ENCODE measurements at places on chromosomes 16 and 17.

DNA sequence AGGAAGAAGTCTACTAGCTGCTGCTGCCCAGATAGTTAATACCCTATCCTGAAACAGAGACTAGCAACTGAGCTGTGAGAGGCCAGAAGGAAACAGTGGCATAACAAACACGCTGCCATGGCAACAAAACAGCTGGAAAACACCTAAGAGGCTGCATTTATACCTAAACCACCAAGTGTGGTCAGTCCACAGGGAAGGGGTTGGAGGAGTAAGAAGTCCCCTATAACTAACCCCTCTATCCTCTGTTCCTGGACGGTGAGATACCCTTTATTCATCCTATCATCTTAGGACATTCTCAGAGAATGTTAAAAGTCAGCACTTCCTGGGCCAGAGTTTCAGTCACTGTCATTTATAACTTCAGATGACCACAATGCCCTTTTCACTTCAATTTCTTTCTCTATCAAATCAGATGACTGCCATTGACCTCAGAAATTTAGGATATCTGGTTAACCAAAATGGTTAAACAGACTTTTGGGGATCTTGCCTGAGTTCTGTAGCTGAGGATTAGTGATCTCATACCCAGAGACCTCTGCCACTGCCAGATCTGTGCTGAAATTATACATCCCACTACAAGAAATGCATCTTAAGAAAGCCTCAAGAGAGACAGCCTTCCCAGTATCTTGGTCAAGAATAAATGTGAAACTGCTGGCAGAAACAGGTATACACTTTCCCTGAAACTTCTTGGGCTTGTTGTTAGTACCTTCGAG, 36.2 kb downstream of the STH start:
- DNase-seq: no peak

GRCh38 chr16:65313936-65314626, 192.2 kb upstream of the CDH11 start:
- DNase-seq: no peak

DNA sequence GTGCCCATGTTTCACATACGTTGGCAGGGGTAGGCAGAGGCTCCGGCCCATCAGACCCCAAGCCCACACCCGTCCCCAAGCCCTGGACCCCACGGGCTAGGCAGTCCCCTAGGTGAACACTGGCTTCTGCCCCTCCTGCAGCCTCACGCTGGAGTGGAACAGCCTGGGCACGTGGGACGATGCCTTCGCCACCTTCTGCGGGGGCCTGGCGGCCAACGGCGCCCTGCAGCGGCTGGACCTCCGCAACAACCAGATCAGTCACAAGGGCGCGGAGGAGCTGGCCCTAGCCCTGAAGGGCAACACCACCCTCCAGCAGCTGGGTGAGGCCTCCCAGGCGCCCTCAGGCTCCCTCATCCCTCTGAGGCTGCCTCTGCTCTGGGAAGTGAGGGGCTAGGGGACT, 1.8 kb downstream of the LRRC45 start:
- DNase-seq: no peak

GRCh38 chr16:51402785-51403184, 251.7 kb upstream of the SALL1 start:
- no peak for DNase-seq

- no peak for DNase-seq
Observed at GRCh38 chr17:48835971-48836370, 5.1 kb downstream of the CALCOCO2 start.

DNA sequence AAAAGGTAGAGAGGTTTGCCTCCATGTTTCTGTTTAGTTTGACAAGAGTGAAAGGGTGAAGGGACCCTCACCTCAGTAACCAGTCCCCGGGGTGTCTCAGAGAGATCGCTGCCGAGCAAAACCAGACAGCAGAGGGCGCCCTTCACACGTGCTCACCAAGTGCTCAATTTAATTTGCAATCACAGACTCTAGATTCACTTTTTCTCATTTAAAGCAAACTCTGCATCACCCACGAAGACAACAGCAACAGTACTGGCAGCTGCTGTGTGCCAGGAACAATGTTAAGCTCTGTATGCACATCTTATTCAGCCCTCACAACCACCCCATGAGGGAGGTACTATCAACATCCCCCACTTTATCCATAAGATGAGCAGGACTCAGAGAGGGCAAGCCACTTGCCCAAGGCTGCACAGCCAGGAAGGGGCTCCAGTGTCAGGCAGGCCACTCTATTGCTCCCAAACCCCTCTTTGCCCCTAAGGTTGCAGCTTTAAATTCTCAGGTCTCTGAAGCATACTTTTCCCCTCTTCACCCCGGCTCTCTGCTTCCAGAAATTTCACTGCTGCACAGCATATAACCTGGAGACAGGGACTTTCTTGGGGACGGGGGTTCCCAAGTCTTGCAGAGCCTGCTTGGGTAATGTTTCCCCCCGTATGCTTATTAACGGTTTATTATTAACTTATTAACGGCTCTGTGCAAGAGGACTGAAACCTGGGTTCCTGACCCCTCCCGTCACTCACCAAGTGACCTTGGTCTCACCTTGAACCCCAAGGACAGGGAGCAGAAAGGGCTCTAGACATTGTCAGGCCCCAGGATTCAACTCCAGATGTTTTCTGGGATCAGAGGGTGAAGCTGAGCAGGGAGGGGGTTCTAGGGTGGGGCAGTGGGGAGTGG, 70.9 kb downstream of the CNGB1 start:
- peak; percentile 46 for DNase-seq
